ENCODE measurements at places on chromosomes 11 and 22. TPM values are rescaled to one million over a fixed set of nuclear protein-coding genes. Genes with fewer than 3 reads are reported as not detected.
A peak's percentile ranks its signal among the peaks of the same experiment; 100 is the strongest.

Gene OR52N4
- not detected for polyA plus RNA-seq

Gene C11orf86
- polyA plus RNA-seq: not detected

Gene TRIM49
- polyA plus RNA-seq: not detected

- no peak for DNase-seq
These were observed 15.4 kb downstream of the DERL3 start for GRCh38 chr22:23823331-23823791.

DNA sequence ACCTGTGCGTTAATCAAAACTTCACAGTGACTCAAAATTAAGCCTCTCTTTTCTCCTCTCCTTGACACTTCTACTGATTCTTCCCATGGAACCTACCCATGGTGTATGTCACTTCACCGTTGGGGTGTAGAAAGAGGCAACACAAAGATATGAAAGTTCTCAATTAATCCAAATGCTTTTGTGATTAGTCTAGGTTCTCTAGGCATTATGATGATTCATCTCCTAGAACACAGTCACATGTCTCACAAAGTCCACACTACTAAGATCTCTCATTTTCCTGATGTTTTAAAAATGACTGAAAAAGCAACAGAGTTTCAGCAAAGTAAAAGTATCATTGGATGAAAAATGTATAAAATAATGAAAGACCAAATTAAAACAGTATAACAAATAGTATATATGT, 13.7 kb upstream of the SCGB2A2 start:
- no peak for DNase-seq

DNA sequence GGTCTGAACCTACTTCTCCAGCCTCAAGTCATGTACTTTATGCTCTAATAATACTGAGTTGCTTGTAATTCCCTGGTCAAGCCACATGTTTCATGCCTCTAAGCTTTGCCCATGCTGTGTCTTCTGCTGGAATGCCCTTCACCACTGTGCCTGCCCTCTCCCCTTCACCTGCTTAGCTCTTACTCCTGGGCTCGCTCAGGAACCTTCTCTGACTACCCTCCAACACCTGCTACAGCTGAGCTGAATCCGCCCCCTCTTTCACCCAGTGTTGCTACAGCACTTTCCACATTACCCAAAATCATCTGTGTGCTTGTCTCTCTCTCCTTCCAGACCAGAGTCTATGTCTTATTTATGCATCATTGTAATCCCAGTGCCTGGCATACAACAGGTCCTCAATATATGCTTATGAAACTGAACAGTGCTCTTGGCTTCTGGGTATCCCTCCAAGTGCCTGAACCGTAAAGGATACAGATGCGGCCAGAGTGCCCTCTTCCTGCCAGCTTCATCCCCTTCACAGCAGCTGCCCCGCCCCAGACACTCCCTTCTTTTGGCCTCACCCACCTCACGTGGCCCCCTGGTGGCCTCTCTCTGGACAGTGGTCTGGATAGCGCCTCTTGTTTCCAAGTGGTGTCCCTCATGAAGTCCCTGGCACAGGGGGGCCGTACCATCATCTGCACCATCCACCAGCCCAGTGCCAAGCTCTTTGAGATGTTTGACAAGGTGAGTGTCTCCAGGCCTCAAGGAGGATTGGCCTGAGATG, 7.1 kb downstream of the ABCG4 start:
- DNase-seq: no peak

GRCh38 chr11:69131644-69132300, 24.0 kb upstream of the SMIM38 start:
- DNase-seq: peak; percentile 94

DNA sequence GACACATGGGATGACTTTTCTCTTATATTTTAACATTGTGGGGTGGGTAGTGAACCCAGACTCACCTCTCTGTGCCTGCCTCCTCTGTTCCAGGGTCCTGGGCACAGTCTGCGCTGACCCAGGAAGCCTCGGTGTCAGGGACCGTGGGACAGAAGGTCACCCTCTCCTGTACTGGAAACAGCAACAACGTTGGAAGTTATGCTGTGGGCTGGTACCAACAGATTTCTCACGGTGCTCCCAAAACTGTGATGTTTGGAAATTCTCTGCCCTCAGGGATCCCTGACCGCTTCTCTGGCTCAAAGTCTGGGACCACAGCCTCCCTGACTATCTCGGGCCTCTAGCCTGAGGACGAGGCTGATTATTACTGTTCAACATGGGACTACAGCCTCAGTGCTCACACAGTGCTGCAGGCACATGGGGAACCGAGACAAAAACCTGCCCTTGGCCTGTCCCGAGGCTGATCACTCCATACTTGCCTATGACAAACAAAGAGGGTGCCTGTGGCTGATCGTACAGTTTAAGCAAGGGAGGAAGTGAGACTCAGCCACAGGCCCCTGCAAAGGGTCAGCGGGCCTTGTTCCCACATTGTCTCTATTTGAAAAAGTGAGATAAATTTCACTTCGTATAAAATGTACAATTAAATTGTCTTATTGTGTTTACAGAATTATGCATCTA, 43.7 kb upstream of the TOP3B start:
- no peak for DNase-seq

Data from renal cortex interstitium (tissue), 15 donors.